ENCODE measurements at places on chromosomes 12 and 14.

GRCh38 chr12:65977384-65977783 lies 153.1 kb downstream of the HMGA2 start:
- DNase-seq = no peak

- no peak for DNase-seq
Measured at GRCh38 chr12:16610743-16611142, 4.8 kb upstream of the LMO3 start.

DNA sequence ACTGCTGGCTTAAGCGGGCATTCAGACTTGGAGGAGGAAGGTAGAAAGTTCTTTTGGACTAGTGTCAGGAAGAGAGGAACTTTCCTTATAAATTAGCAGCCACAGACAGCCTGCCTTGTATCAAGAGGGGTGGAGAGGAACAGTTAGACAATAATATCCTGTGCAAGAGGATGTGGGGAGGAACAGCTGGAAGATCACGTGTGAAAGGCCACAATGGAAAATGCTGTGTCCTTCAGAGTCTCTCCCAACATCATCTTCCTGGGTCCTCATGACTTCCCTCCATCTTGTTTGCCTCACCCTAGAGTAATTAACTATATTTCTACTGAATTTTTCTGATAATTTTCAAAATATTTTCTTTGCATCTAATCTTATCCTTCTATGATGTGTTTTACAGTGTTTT lies 117.4 kb downstream of the MGAT4C start:
- DNase-seq = no peak

DNA sequence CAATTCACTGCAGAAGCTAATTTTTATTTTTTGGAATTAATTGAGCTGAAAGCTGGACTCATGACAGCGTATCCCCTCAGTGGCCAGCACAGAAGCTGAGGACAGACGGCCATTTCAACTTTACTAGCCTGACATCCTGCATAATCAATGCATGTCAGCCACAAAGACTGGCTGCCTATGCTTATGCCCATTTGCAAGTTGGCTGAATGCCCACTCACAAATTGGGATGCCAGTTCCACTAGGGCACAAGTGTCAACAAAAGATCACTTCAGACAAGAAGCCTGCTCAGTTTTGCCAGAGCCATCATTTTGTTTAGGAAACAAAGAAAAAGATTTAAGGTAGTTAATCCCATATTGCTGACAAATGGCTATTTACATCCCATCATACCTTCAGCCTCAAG lies 417.6 kb downstream of the NOVA1 start:
- no peak for DNase-seq

DNA sequence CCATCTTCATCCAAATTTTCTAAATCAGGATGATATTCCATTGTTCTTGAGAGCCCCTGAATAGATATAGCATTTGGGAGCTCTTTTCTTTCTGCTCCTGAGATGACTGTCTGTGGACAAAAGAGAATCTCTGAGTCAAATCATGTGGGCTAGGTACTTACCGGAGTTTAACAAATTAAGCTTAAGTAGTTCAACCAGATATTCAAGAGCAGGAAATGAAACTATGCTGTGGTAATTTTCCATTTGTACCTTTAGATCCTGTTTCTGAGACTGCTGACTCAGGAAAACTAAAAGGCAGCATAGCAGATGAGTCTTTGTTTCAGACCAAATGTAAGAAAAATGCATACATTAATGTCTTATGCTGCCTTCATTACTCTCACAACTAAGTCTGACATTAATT lies at the start of gene CLEC7A:
CLEC7A (minus strand) TSS at position 158 of the 400 bp plus-strand sequence; CDS start at position 41, 117 bp downstream.
- DNase-seq = no peak

DNA sequence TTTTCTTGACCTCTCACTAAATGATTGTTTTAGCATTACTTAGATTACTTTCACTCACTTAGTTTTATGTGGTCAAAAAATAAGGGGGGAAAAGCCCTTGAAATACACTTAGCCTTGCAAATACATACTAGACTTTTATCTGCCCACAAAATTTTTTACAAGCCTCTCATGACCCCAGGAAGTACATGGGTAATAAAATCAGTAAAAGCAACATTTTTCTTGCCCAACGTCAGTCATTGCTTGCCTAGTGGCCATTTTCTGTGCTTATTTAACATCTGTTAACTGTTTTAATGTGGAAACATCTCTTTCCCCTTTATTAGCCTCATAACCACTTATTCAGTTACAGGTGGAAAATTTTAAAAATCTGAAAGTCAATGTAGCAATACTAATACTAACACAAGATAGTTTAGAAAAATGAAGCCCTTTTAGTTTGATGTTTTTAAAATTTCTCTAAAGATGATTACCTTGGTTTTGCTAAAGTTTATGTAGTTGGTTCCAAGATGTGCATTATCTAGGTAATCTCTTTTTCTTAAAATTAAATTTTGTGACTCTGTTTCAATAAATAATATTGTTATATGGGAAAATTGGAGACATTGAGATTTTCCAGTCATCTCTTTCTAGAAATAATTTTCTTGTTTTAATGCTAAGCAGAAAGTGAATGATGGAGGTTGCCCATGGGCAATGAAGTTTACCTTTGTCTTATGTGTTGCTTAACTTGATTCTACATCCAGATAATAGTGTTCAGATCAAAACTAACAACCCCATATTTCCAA lies 175.5 kb downstream of the TMTC2 start:
- DNase-seq = no peak

DNA sequence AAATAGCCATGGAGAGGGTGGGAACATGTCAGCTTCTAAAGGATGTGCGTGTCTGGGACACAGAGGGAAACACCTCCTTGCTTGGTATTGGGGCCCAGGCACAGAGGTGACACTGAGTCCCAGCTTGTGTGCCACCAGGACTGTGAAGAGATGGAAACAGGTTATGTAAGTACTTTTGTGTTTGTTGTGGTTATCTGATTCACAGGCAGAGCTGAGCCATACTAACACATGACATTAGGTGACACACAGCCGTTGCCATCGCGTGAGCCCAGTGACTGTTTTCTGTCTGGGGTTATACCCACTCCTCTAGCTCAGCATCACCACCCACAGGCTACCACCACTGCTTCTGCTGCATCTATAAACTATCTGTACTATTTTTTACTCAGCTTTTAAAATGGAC lies 12.1 kb upstream of the FLVCR2 start:
- no peak for DNase-seq

GRCh38 chr14:99475179-99475578 lies 5.5 kb downstream of the SETD3 start:
- DNase-seq = no peak

- no peak for DNase-seq
Measured at GRCh38 chr12:94761559-94761958, 111.2 kb upstream of the TMCC3 start.

- no peak for DNase-seq
Measured at GRCh38 chr12:123393747-123394146, 9.8 kb downstream of the KMT5A start.

DNA sequence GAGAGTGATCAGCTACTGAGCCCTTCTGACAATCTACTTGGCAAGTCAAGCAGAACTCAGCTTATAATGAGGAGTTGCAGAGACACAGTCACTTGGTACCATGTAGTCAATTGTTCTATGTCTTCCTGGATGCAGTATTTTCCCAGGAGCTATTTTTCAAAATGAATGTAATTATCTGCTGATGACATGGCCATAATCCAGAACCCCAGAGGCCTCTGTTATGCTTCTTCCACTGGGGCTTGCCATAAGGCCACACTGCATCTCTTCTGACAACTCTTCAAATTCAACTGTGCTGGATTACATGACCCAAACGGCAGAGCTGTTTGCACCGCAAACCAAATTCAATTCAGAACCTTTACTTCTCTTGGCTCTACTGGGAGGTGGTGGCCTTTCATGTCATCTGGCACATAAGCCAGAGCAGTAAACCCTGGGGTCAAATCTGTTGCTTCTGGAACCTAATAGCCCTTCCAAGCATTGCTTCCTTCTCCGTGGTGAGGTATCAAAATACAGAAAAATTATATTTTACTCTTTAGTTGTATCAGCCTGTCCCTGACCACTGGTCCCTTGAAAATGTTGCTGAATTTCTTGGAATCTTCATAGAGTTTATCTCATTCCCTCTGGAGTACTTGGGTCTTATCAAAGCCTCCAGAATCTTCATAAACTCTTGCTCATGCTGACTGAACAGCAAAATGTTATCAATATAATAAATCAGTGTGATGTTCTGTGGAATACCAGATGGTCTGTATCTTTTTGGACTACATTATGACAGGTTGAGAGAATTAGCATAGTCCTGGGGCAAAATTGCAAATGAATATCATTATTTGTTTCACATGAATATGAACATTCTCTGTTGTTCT lies 79.4 kb upstream of the DCN start:
- DNase-seq = no peak

DNA sequence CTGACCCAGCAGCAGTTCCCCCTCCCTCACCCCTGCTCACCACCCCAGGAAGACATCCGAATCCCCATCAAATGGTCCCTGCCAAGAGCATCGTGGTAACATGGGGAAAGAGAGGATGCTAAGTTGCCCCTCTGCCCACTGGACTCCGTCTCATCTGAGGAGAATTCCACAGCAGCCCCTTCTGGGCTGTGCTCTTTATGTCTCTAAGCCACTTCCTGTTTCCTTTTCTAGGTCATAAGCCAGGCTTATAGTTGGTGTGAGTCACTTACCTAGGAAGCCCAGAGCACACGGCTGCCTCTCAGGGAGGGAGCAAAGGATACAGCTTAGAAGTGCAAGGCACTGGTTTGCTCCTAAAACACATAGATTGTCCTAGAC lies 76.0 kb downstream of the VCPKMT start:
- no peak for DNase-seq

- DNase-seq = no peak
Measured at GRCh38 chr12:109580272-109580671, 6.7 kb downstream of the MVK start.

GRCh38 chr12:92094751-92095161 lies 50.9 kb downstream of the BTG1 start:
- no peak for DNase-seq

DNA sequence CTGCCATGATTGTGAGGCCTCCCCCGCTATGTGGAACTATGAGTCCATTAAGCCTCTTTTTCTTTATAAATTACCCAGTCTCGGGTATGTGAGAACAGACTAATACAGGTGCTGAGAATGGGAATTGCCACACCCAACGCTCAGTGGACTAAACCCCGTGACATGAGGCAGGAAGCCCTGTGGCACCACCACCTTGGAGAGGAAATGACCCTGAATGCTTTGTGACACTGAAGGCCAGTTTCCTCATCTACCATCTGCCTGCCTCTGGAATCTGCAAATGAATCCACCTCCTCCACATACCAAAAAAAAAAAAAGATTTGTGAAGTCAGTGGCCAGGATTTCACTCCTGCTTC lies 41.6 kb downstream of the NT5DC3 start:
- DNase-seq = no peak

DNA sequence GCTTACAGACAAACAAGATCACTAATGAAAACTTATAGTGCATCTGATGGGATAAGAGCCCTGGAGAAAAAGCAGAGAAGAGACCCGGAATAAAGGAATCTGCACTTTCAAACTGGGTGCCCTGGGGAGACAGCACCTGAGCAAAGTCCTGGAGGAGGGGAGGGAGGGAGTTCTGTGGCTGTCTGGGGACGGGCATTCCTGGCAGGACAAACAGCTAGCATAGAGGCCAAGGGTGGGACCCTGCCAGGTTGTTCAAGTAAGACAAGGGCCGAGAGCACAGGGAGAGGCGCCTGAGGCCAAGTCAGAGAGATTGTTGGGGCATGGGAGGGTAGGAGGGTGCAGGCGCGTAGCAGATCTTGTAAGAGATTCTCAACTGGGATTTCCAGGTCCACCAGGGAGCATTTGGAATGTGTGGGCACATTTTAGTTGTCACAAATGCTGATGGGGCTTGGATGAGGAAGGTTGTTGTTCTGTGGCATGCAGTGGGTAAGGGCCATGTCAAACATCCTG lies 14.2 kb downstream of the IQSEC3 start:
- DNase-seq = no peak

DNA sequence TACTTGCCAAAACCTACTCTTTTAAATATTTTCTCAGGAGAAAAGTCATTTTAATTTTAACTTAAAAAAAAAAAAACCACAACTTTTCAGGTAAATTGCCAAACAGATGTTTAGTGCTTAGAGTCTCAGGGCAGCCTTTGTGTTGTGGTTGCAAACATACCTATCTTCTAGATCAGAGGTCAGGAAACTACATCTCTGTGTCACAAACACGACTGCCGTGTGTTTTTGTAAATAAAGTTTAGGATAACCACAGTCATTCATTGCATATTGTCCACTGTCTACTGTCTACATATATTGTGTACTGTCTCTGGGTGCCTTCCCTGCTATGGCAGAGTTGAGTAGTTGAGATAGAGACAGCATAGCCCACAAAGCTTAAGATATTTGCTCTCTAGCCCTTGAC lies 48.9 kb downstream of the DYRK2 start:
- no peak for DNase-seq

- no peak for DNase-seq
Measured at GRCh38 chr14:59206892-59207291, 18.4 kb downstream of the DAAM1 start.

All from endothelial cell (in vitro differentiated cells).